Natural killer cell treated with Interleukin-12 subunit alpha and Interleukin-12 subunit beta and Interleukin-15 and Interleukin-18, amount 100 ng/mL, for 72 hours (primary cell): ENCODE measurements at places on chromosomes 11 and 22.

DNA sequence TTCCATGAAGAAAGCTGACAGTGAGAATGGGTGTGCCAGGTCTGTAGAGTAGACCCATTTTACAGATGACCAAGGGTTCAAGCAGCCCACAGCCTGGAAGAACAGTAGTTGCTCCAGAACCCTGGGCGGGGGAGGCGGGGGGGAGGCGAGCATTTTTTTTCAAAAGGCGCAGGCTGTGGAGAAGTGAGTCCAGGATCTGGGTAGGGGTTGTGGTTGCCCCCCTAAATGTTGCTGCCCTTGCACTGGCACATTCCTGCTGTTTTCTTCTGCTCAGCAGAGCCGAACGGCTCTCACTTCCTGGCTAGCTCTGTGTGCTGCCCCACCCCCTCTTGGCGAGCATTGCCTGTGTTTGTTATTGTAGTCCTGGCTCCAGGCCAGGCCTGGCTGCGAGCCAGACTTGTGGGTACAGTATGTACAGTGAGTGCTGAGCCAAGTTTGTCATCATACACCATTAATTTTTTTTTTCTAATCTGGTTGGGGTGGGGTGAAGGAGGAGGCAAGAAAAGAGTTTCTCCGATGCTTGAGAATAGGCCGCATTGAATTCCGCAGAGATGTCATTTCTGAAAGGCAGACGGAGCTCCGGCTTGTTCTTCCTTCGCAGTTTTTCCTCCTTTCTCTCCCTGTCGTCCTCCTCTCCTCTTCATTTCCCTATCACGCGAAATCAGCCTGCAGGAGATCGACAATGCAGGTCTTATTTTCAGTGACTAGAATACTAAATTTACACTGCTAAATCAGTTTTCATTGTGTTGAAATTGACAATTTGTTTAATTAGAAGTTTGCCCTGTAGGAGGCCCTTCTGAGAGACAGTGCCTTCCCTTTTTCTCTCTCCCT is 100.5 kb downstream of the ZBTB16 start:
- DNase-seq: peak; percentile 87

GRCh38 chr22:30903876-30904460 is 64.6 kb downstream of the MORC2 start:
- no peak for DNase-seq

- DNase-seq: no peak
Observed at GRCh38 chr11:100827934-100828661, 141.0 kb downstream of the ARHGAP42 start.

DNA sequence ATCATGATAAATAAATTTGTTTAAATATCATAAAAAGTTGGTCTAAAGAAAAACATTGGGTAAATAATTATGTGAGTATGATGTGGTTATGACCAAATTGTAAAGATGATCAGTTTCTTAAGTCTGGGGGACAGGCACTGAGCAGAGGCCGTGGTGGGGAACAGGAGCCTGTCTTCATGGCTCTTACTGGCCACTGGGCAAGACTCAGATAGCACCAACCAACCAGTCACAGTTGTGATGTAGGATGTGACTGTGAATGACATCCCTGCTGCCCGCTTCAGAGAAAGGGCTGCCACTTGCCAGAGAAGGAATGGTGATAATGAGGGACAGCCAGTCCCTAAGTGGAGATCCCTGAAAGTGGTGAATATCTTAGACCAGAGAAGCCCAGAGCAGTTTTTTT is 7.0 kb downstream of the PTPRJ start:
- DNase-seq: no peak

- DNase-seq: no peak
Observed at GRCh38 chr11:85086504-85087284, 540.5 kb downstream of the DLG2 start.

GRCh38 chr11:25527841-25528240 is 804.1 kb upstream of the ANO3 start:
- DNase-seq: no peak

- no peak for DNase-seq
Observed at GRCh38 chr22:25869771-25870170, 127.8 kb downstream of the MYO18B start.

GRCh38 chr22:37427135-37427710 is at the start of gene ELFN2:
Gene ELFN2 (minus strand): TSS chr22:37427479. CDS start chr22:37375534, 51,945 bp downstream.
- no peak for DNase-seq

GRCh38 chr22:19194766-19195536 is 16.4 kb upstream of the SLC25A1 start:
- peak; percentile 16 for DNase-seq

GRCh38 chr11:111602865-111603610 is 789 bp downstream of the SIK2 start:
- DNase-seq: no peak
